ENCODE measurements at places on chromosomes 5 and 9. TPM values are rescaled to one million over a fixed set of nuclear protein-coding genes. Genes with fewer than 3 reads are reported as not detected.

- peaks cover 14% of the 10 kb centered on the region for H3K36me3 ChIP-seq
- no peak for DNase-seq
- H3K27ac ChIP-seq: no peak overlapping the region
- no peak overlapping the region for H3K4me3 ChIP-seq
- no peaks in the 10 kb centered on the region for H3K27me3 ChIP-seq
Observed at GRCh38 chr5:151077967-151078366, 2.9 kb downstream of the TNIP1 start.

- H3K4me3 ChIP-seq: no peak overlapping the region
- no peak overlapping the region for H3K27ac ChIP-seq
- H3K36me3 ChIP-seq: no peaks in the 10 kb centered on the region
- DNase-seq: no peak
- H3K27me3 ChIP-seq: no peaks in the 10 kb centered on the region
Observed at GRCh38 chr9:10443868-10444204, 169.0 kb downstream of the PTPRD start.

PKD2L2 gene
- total RNA-seq: 0.50 TPM

GRCh38 chr9:123745451-123745850 lies 184.5 kb downstream of the DENND1A start:
- no peak overlapping the region for H3K4me3 ChIP-seq
- H3K27me3 ChIP-seq: no peaks in the 10 kb centered on the region
- no peak overlapping the region for H3K27ac ChIP-seq
- no peak for DNase-seq
- H3K36me3 ChIP-seq: no peaks in the 10 kb centered on the region

DNA sequence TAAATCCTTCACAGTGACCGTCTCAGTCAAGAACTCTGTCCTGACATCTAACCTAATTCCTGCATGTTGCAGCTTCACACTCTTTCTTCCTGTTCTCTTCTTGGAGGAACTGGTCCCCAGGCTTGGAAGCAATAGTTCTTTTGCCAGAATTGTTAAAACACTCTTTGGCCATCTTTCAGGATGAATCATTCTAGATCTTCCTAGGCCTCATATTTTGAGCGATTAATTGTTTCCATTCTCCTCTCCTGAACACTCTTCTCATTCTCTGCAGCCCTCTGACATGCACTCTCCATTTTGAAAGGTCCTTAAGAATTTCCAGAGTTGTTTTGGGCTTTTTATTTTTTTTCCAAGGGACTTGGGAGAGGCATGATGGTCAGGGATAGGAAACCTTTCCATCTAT lies 85.8 kb downstream of the FAM114A2 start:
- H3K4me3 ChIP-seq: no peak overlapping the region
- no peaks in the 10 kb centered on the region for H3K4me1 ChIP-seq

GRCh38 chr5:66291771-66292170 lies 147.7 kb downstream of the SREK1 start:
- no peak overlapping the region for H3K4me3 ChIP-seq
- H3K27ac ChIP-seq: no peak overlapping the region
- H3K4me1 ChIP-seq: no peaks in the 10 kb centered on the region
- DNase-seq: no peak
- H3K27me3 ChIP-seq: peaks cover 15% of the 10 kb centered on the region
- H3K36me3 ChIP-seq: no peaks in the 10 kb centered on the region

PROB1 gene
- 2.9 TPM for total RNA-seq

ADAMTSL2 gene
- total RNA-seq: 0.39 TPM

- no peaks in the 10 kb centered on the region for H3K27me3 ChIP-seq
- DNase-seq: peak; percentile 76
- no peaks in the 10 kb centered on the region for H3K36me3 ChIP-seq
- H3K27ac ChIP-seq: peak overlapping the region; percentile 5
- H3K4me1 ChIP-seq: peaks cover 31% of the 10 kb centered on the region
Observed at GRCh38 chr9:133147412-133148198, 16.1 kb downstream of the GBGT1 start.

- peaks cover 24% of the 10 kb centered on the region for H3K36me3 ChIP-seq
- no peak overlapping the region for H3K4me3 ChIP-seq
- H3K4me1 ChIP-seq: peaks cover 21% of the 10 kb centered on the region
- no peak for DNase-seq
Observed at GRCh38 chr9:120688758-120689157, 25.5 kb downstream of the MEGF9 start.

DNA sequence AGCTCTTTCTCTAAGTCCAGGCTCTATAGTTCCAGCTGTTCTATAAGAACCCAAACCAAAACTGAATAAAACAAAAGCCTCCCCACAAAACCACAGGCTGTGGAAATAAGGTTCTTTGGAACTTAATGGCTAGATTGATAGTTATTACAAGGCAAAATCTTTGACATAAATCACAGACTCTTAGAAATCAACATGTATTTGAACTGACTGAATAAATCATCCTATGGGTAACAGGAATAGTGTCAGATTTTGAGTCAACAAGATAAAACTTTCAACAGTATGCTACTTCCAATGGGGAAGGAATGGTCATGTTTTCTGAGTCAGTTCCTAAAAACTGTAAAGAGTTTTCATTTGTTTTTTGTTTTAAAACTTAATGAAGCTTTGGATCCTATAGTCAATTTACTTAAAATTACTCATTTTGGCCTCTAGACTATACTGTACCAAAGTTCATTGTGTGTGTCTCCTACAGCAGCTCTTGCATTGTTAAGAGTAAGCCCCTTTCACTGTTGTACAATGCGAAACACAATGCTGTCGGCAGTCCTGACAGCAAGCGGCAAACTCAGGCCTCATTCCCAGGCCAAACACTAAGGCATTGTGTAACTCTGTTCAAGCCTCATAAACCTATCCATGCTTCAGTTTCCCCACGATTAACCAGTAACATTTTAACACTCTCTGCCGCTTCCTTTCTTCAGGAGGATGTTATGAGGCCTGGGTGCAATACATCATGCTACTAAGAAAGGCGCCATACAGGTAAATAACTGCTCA lies 134.1 kb downstream of the ARL15 start:
- no peak for DNase-seq
- no peaks in the 10 kb centered on the region for H3K4me1 ChIP-seq
- no peaks in the 10 kb centered on the region for H3K36me3 ChIP-seq
- H3K27me3 ChIP-seq: no peaks in the 10 kb centered on the region

DNA sequence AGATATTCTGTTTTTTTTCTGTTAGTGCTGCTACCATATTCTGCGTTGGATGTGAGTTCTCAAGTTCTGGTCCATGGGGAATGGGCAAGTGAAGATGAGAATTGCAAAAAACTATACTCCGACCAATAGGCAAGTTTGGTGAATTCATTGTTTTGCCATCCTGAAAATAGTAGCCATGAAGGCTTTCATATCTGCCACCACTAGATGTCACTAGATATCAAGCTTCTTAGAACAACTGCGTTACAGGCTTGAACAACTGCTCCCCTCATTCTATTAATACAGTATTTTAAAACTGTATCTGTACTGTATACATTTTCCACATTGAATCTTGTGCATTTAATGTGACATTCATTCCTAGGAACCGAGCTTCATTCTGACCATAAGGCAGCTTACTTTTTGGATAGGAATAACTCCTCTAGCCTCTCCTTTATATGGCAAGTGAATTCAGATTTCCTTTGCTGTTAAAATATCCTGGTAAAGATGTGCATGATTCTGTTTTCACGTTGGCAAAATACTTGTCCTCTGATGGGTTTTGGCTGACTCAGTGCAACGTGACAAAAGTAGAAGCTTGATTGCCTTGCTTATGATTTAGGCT lies 163.6 kb downstream of the SREK1 start:
- no peaks in the 10 kb centered on the region for H3K4me1 ChIP-seq
- DNase-seq: peak; percentile 44
- no peak overlapping the region for H3K4me3 ChIP-seq

DNA sequence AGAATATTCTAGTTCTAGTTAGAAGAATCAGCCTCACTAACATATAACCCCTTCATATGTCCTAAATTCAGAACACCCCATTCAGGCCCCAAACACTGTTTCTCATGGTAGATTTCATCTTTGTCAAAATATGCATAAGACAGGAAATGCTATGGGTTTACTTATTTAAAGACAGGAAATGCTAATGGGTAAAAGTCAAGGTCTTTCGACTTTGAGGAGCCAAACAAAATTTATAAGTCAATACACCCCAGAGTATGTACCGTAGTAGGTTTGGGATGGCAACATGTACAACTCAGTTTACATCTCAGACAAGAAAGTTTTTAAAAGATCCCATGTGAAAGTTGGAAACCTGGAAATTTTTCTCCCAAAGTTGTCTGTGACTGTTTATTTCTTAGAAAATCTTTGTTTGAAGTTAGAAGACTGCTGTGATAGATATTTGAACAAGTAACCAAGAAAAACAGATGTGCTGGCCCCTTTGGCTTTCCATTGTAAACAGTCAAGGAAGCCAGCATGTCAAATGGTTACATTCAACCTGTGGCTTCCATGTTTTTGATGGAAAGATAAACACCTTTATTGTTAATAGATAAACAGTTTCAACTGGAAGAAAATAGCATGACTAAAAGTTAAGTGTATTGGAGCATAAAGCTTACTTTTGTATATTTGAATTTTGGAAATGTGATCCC lies 102.2 kb downstream of the INIP start:
- H3K36me3 ChIP-seq: no peaks in the 10 kb centered on the region
- no peaks in the 10 kb centered on the region for H3K27me3 ChIP-seq
- no peak for DNase-seq

GRCh38 chr9:8468045-8468637 lies 668.6 kb upstream of the DMAC1 start:
- H3K27me3 ChIP-seq: no peaks in the 10 kb centered on the region
- H3K4me1 ChIP-seq: no peaks in the 10 kb centered on the region
- H3K27ac ChIP-seq: no peak overlapping the region
- DNase-seq: no peak

DNA sequence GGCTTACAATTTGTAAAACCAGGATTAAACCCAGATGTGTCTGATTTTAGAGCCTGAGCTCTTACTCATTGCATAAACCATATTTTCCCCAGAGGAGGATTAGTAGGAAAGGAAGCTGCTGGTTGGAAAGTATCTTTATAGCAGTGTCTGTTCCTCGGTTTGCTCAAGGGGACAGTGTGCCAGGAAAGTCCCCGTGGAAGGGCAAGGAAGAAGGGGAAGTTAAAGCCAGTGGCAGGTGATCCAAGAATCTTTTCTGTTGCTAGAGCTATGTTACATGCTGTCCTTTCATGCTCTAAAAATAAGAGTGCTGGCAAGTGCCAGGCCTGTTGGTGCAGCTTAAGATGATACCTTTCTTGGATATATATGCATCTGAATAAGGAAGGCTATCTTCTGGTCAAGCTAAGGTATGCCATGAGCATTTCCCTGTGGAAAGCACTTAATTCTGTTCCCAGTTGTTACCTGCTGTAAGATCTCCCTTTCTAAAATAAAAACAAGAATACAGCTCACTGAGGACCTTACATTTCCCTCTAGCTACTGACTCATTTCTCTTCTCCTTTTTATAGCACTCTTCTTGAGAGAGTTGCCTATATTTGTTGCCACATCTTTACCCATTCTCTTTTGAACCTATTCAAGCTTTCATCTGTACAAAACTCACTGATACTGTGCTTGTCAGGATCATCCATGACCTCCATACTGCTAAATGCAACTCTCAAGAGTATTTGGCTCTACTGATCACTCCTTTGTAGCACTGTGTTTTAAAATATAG lies 8.0 kb downstream of the PDCD1LG2 start:
- H3K4me3 ChIP-seq: no peak overlapping the region
- no peak for DNase-seq
- H3K27ac ChIP-seq: no peak overlapping the region
- no peaks in the 10 kb centered on the region for H3K27me3 ChIP-seq
- no peaks in the 10 kb centered on the region for H3K4me1 ChIP-seq

FOXD4 gene
- total RNA-seq: not detected

DNA sequence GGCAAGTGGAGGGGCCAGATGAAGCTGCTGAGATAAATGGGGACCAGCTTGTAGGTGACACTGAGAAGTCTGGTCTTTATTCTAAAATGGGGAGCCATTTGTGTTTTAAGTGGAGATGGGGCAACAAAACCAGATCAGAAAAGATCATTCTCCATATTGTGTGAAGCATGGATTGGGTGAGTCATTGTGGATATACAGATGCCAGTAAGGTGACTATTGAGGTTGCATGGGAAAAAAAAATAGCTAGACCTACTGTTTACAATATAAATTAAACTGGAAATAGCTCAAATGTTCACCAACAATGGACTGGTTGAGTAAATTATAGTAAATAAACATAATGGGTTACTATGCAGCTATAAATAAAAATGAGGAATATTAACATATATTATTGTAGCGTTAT lies 5.4 kb upstream of the MAP1B start:
- H3K36me3 ChIP-seq: no peaks in the 10 kb centered on the region
- no peak overlapping the region for H3K27ac ChIP-seq
- peaks cover 11% of the 10 kb centered on the region for H3K4me1 ChIP-seq

DNA sequence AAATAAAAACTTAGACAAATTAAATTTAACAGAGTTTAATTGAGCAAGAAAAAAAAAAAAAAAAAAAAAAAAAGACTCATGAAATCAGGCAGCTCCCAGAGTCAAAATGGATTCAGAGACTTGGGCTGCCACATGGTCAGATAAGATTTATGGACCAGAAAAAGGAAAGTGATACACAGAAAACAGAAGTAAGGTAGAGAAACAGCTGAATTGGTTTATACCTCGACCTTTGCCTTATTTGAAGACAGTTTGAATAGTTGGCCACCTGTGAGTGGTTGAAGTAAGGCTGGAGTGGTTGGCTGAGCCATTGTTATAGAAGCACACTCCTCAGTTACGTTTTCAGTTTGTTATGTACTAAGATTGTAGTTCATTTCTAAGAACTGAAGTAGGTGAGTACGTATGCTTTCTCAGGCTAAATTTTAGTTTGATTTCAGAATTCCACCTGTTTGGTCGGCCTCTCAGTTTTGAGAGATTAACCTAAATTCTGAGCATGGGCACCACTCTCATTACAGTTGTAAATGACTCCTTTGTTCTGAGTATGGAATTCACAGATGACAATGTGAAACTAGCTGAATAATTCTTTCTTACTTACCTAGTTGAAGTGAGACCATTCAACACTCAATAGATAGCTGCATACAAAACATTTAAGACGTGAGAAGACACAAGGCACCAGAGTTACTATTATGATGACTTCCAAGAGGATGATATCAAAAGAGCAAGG lies 149.0 kb downstream of the AOPEP start:
- H3K4me3 ChIP-seq: no peak overlapping the region
- no peak for DNase-seq
- H3K36me3 ChIP-seq: no peaks in the 10 kb centered on the region
- no peak overlapping the region for H3K27ac ChIP-seq

DNA sequence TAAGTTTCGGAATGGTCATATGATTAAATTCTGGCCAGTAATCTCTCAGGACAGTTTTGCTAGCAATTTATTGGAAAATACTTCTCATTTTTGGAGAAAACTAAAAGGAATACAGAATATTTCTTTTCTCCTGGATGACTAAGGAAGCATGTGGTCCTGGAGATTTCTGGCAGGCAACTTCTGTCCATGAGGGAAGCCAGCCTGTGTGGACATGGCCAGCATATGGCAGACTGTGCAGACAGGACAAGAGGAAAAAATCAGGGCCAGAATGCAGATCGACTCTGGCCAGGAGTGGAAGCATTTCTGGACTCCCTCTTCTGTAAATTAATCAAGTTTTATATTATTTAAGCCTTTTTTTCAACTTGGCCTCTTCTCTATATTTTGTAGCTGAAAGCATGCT lies 100.4 kb upstream of the CDH18 start:
- no peak overlapping the region for H3K4me3 ChIP-seq
- H3K4me1 ChIP-seq: no peaks in the 10 kb centered on the region
- no peaks in the 10 kb centered on the region for H3K27me3 ChIP-seq
- H3K36me3 ChIP-seq: no peaks in the 10 kb centered on the region

GRCh38 chr5:53302529-53302928 lies 177.9 kb upstream of the FST start:
- H3K27ac ChIP-seq: no peak overlapping the region
- 0 out of 2 replicates have a peak, but pooled peaks cover 3% of the 10 kb centered on the region for H3K4me1 ChIP-seq
- H3K4me3 ChIP-seq: no peak overlapping the region
- H3K27me3 ChIP-seq: no peaks in the 10 kb centered on the region

RASGEF1C gene
- total RNA-seq: not detected

Measured in PC-9 (cell line).